ENCODE measurements at places on chromosomes 7 and 10.

DNA sequence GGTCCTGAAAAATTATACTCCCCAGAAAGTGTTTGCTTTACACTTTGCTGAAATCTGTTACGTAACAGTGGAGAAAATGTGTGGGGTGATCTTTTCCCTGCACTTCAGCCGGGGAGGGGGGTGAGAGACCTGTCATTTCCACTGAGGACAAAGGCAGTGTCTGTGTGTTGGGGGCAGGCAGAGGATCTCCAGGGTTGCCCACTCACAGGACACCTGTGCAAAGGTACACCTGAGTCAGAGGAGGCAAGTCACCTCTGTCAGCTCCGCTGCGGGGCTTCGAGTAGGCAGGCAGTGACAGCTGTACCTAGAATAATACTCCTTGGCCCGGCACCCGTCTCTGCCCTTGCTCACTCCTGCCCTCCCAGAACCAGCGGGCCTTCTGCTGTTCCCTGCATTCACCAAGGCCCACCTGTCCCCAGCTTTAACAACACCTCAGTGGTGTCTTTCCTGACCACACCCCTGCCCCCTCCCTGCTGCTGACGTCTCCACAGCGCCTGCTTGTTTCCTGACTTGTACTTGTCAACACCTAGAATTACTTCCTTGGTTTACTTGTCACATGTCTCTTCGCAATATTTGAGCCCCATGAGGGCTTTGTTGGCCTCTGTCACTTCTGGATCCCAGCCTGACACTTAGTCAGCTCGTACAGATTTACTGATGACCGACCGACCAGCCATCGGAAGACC is 159.2 kb downstream of the NEURL1 start:
- DNase-seq = no peak

- DNase-seq = no peak
Observed at GRCh38 chr7:126411821-126412383, 840.8 kb downstream of the GRM8 start.

DNA sequence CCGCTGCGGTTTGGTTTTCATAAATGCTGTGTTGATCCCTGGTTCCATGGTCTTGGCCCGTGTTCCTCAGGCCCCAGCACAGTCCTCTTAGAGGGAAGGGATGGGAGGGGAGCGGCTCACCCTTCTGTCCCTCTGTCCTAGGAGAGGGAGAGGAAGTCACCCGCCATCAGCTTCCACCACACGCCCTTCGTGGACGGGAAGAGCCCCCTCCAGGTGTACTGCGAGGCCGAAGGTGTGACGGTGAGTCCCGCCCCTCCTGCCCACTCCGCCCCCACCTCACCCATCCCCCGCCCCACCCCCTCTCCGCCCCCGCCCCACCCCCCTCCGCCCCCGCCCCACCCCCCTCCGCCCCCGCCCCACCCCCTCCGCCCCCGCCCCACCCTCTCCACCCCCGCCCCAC is 37.5 kb upstream of the DPYSL4 start:
- DNase-seq = no peak

DNA sequence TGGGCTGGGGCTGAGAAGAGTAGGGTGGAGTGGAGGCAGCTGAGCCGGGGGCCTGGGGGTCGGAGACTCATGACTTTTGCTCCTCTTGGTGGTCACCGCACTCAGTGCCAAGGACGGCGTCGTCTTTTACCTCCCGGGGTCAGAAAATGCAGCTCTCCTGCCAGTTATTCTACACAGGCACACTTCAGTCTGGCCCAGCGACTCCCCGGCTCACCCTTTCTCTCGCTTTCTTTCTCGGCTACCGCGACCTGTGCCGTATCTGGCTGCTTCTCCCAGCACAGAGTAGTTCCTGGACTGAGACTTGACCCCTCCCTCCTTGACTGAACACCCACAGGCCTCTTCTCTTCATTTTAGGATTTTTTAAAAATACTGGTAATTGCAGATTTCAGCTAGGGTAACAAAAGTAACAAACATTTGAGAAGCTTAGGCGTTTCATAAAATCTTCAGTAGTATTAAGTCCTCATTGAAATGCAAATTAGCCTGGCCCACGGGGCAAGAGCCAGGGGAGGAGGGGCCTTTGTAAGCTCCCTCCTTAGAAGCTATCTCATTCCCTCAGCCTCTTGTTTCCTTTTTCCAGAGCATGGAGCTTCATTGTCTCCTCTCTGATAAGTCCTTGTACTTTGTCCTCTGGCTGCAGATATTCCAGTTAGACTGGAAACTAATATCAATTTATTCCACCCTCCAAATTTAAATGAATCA is 1.1 kb upstream of the PRLHR start:
- DNase-seq = no peak

DNA sequence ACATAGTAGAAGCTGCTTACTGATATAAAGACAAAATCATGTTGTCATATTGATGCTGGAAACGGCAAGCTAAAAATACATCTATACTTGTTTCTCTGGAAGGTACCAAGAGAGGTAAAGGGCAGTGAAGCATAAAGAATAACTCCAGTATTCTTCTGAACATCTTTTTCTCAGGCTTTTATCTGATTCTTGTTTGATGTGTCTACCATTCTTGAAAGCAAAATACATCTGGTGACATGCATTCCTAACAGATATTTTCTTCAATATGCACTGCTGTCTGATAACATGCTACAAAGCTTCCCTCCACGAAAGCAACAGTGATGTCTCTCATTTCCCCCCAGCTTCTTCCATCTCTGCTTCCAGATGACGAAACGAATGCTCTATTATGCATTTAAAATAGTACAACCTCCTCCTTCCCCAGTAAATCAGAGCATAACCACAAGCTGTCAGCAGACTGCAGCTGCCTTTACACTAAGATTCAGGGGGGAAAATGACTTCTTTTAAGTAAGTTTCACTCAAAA is 100.8 kb downstream of the ARHGAP21 start:
- no peak for DNase-seq

DNA sequence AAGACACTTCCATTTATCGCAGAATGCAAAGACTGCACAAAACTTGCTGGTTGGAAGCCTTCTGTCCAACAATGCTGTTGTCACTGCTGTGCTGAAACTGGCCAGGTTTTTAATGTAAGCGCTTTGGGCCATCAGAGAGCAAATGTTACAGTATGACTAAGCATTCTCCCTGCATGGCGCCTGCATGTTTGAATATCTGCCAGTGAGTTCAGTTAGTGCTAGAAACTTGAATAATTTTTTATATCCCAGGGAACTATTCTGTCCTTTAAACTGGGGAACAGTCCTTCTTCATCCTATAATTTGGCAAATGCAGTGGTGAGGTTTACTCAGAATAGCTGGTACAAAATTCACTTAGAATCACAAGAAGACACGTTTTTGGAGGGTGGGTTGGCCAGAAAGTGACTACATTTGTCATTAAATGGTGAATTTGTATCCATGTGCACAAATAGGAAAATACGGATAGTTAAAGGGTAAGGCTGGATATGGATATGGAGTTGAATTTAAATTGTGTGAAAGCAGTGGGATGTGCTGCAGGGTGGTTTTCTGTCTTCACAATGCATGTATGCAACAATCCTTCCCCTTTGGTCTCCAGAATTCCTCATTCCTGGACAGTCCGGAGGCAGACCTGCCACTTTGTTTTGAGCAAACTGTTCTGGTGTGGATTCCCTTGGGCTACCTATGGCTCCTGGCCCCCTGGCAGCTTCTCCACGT is 1.7 kb downstream of the ABCC2 start:
- no peak for DNase-seq

GRCh38 chr10:66045859-66046258 is 880.0 kb upstream of the LRRTM3 start:
- DNase-seq = no peak

GRCh38 chr7:105719395-105719794 is 138.1 kb upstream of the EFCAB10 start:
- no peak for DNase-seq

DNA sequence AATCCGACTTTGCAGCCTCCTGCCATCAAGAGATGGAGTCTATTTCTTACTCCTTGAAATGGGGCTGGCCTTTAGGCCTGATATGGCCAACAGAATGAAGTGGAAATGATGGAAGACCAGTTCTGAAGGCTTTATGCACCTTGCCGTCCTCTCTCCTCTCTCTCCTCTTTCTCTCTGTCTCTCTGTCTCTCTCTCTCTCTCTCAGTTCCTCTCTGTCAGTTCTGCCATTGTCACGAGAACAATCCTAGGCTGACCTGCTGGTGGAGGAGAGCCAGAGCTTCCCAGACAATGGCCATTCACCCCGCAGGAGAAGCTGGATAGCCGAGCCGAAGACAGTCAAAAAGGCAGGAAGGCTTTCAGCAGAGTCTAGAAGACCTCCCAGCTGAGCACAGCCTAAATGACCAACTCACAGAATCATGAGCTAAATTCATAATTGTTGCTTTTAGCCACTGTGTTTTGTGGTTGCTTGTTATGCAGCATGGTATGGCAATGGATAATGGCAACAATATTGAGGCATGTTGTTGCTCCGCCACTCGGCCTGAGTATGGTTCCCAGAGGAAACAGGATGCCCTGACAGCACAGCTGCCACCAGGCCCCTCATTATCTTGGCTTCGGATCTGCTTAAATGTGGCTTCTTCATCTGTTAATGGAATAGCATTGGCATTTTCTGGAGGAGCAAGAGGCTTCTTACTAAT is 35.5 kb downstream of the FRMPD2 start:
- DNase-seq = no peak

GRCh38 chr7:12630513-12630819 is 57.0 kb upstream of the ARL4A start:
- DNase-seq = no peak

DNA sequence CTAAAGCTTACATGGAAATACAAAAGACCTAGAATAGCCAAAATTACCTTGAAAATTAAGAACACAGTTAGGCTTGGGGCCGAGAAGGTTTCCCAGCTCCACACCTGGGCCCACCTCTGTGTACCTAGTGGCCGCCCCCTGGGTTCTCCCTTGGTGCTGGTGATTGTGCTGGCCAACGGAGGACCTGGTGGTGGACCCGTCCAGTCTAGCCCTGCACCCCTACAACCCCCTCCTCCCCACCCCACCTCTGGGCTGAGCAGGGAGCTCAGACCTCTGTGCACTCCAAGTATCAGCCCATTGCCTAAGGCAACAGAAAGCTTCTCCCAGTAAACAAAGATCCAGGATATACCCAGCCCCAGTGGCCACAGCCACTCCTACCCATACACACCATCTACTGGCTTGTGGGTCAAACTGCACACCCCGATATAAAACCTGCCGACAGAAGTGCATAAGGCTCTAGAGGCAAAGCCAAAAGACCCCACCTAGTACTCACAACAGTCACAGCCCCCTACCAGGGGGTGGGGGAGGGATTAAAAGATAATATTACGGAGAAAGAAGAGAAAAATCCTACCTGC is 105.0 kb upstream of the DIP2C start:
- no peak for DNase-seq

GRCh38 chr7:8765374-8765773 is 332.0 kb downstream of the NXPH1 start:
- no peak for DNase-seq

GRCh38 chr7:1049006-1049741 is 4.8 kb downstream of the GPR146 start:
- DNase-seq = no peak

DNA sequence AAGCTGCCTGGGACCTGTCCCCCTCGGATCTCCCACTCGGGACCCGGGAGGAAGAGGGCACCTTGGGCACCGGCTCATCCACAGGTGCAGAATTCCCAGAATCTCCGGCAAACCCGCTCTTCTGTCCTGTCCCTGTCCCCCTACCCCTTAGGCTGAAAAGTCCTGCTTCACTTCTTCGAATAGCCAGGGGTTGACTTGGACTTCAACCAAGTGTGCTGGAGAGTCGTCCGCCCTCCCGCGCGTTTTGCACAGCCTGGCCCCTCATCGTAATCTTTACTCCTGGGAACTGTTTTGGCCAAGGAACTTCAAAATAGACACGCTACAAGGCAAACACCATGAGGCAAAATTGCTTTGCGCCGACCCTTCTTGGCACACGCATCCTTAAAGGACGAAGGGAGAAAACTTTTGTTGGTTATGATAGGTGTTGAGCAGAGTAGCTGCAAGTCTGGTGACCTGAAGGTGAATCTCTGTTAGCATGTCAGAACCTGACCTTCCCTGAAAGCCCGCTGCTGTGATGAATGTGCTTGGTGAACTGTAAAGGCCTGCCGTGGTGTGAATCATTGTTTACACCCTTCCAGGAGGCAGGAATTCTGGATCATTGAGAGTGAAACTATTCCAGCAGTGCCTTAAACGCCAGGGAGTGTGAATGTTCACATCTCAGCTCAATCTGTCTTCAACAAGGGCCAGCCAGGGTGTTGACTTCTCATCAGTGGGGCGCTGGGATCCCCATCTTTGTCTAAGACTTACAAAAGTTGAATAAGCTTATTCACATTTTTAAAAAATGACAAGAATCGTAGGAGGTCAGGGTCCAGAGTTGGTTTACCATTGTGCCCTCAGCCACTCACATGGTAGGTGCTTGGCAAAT is 589 bp upstream of the RAPGEF5 start:
- no peak for DNase-seq

GRCh38 chr10:127888521-127889312 is 4.0 kb downstream of the CLRN3 start:
- DNase-seq = no peak

DNA sequence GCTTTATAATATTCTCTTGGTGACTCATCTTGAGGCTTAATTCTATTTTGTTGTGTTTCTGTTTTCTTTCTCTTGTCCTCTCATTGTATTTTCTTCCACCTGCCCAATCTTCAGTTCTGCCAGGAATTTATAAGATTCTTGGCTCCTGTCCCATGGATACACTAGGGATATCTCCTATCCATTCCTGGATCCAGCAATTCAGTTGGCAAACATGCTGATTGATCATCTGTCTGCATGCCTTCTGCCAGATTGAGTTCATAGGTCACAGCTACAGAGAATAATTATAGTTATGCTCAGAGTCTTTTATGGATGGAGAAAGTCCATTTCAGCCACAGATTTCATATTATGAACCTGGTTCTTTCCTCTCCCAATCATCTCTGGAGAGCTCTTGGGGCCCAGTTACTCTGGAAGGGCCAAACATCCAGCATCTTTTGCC is 140.4 kb upstream of the MAGI2 start:
- DNase-seq = no peak

DNA sequence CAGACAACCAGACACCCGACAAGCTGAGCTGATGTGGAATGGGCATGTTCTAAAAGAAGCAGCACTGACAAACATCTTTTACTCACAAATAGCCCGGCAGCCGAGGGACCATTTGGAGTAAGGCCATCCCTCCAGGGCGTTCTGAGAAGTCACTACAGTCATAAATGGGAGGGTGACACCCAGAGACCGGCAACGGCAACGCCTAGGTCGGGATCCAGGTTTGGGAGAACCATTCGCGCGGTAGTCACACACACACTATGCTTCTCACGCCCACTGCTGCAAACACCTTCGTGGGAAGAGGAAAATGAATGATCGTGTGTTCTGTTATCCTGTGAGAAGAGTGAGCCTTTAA is 9.8 kb downstream of the TNS3 start:
- DNase-seq = no peak

DNA sequence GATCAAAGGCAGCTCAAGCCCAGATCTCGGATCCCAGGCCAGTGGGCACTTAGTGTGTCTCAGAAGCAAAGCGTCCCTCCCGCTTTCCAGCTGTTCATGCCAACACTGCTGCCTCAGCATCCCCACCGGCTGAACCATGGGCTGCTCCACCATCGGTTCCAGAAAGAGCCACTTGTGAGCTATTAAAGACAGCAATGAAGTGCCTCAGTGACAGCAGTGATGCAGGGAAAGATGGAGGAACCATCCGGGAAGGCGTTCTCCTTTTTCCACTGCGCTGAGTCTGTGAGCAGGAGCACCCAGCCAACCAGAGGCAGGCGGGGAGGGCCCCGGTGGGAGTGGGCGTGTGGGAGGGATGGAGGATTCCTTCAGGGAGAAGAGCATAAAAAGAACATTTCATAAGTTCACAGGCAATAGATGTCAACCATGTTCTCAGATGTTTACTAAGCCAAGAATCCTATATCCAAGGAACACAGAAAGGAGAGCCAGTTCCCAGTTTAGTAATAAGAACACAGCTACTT is 96.2 kb upstream of the MKI67 start:
- no peak for DNase-seq
